ENCODE measurements at places on chromosomes 6 and 20.

- DNase-seq: no peak
These were observed 491.1 kb upstream of the EYS start for GRCh38 chr6:66198062-66198624.

DNA sequence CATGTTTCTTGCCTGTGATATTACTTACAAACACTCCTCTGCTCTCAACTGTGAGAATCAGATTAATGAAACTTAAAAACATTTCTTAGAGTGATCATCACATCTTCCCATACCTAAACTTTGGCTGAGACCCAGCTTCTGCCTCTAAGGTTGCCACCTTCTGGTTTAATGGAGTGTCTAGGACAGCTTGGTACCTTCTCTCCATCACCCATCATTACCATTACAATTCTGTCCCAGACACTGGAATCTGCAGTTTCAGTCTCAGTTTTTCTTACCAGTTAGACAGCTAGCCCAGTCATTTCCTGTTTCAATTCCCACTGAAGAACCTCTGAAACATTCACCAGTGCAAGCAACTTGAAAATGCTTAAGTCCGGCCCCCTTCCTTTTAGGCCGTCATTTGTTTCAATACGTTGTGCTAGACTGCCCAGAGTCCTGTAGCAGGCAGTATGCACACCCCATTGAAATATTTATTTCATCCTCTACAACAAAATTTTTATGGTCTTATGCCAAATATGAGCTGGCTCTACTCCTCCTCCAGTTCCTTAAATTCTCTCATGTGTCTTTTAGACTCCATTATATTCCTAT lies 107.0 kb upstream of the FOXO3 start:
- DNase-seq: no peak

DNA sequence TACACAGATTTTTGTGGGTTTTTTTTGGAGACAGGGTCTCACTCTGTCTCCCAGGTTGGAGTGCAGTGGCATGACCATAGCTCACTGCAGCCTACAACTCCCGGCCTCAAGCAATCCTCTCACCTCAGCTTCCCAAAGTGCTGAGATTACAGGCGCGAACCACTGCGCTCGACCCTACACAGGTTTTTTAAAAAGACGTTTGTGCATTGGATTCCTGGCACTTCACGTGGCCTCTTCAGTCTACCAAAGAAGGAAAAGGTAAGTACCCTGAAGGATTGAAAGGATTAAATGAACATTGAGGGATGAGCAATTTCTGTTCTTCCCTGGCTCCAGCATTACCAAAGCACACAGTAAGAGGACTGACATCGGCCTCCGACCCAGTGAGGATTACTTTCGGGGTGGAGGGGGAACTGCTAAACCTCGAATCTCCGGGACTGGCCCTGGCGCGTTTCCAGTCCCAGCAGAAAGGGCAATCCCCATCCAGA lies 556 bp upstream of the YWHAB start:
- DNase-seq: no peak

- no peak for DNase-seq
These were observed 1066.3 kb upstream of the MAP3K7 start for GRCh38 chr6:91653076-91653723.

GRCh38 chr6:20118892-20119291 lies 93.4 kb downstream of the MBOAT1 start:
- DNase-seq: no peak

- DNase-seq: no peak
These were observed 149.3 kb downstream of the GJA1 start for GRCh38 chr6:121584586-121585369.

- DNase-seq: no peak
These were observed 464.8 kb upstream of the CDH4 start for GRCh38 chr20:60787276-60787675.
